Endothelial cell (in vitro differentiated cells): ENCODE measurements at places on chromosomes 6 and 20.

DNA sequence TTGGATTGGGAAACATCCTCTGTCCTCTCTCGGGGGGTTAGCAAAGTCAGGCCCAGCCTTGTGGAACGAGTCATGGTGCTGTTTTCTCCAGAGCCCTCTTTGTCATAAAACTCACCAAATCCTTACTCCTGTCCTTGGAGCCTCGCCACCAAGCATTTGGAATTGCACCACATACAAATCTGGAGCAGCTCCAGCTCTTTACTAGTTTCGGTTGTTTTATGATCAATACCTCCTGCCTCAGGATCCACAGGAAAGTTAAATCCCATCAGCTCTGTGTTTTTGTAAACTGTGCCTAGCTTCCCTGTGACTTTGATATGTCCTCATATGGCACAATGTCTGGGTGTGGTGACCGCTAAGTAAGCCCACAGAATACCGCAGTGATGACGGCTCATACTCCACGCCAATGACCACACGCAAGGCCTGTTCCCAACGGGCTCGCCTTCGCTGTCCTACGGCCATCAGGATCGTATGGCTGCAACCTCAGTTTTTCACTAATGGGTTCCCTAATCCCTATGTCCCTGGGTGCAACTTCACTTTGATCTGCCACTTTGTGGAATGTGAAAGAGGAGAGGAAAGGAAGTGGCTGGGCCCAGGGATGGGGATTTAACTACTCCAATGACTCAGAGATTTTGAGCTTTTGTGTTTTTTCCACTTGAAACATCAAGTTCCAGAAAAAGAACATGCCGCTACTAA is 111.3 kb upstream of the FOXQ1 start:
- H3K36me3 ChIP-seq, result no peaks in the 10 kb centered on the region
- peaks cover 2% of the 10 kb centered on the region for H3K27me3 ChIP-seq
- H3K4me3 ChIP-seq, result no peak overlapping the region
- no peak overlapping the region for H3K27ac ChIP-seq

DNA sequence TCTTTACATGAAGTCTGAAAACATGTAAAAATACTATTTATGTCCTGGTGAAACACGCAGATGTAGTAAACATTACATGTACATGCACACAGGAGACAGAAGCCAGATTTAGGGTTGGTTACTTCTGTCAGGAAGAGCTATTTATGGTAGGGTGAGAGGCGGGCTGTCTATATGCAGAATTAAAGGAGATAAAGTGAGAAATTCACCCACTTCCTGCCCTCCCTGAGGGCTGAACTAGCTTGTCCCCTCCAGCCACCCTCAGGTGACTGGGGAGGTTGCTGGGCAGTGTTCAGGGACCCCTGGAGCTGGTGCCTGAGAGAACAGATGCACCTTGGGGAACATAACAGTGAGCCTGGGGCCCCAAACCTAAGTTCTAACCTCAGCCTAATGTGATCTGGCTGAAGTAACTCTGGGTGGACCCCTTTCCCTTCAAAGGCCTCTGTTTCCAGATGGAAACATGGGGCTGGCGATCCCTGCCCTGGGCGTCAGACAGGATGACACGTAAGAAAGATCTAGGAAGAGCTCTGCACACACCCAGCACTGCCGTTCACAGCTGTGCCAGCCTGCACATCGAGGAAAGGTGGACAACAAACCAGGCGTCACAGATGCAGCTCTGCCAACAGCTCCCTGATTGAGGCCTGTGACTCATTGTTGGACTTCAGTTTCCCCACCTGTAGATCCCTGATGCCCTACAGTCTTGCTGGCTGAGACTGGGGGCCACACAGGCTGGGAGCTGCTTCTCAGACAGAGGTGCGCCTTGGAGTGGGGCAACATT is 1.3 kb downstream of the PI16 start:
- H3K27me3 ChIP-seq, result peaks cover 14% of the 10 kb centered on the region
- peaks cover 38% of the 10 kb centered on the region for H3K4me1 ChIP-seq
- no peak overlapping the region for H3K27ac ChIP-seq
- H3K36me3 ChIP-seq, result peaks cover 4% of the 10 kb centered on the region

- H3K4me3 ChIP-seq, result peak overlapping the region; percentile 35
- peak overlapping the region; percentile 62 for H3K27ac ChIP-seq
- H3K27me3 ChIP-seq, result peaks cover 2% of the 10 kb centered on the region
- H3K36me3 ChIP-seq, result peaks cover 34% of the 10 kb centered on the region
- peaks cover 17% of the 10 kb centered on the region for H3K4me1 ChIP-seq
These were observed 37.6 kb upstream of the HINT3 start for GRCh38 chr6:125918681-125919566.

DNA sequence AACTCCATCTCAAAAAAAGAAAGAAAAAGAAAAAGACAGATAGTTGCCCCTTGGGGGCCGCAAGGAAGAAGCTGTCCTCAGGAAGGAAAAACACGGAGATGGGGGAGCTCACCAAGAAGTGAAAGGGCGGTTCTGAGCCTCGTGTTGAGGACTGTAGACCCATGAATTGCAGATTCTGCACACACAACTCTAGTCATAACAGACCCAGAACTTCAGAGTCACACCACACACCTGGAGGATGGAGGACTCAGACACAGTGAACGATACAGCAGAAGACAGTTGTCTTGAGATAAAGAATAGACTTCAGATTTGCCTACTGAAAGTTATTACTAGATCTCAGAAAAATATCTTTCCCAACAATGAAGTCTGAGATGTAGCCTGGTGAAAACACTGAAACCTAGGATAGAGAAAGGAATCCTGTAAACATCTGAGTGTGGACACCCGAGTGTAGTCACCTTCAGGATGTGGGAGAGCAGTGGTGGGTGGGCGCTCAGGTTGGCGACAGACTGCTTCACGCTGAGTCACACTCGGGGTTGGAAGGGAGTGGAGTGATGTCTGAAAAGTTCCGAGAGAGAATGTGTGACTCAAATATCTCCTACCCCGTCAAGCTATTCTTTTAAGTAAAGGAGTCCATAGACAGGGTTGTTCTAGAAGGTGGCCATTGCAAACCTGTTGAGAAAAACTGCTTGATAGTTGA is 88.1 kb downstream of the MAP3K4 start:
- H3K4me3 ChIP-seq, result no peak overlapping the region
- DNase-seq, result no peak
- H3K27me3 ChIP-seq, result no peaks in the 10 kb centered on the region

- H3K4me1 ChIP-seq, result peaks cover 12% of the 10 kb centered on the region
- no peaks in the 10 kb centered on the region for H3K36me3 ChIP-seq
- H3K4me3 ChIP-seq, result no peak overlapping the region
- peaks cover 5% of the 10 kb centered on the region for H3K27me3 ChIP-seq
- H3K27ac ChIP-seq, result no peak overlapping the region
These were observed 59.4 kb downstream of the UBE2V1 start for GRCh38 chr20:50053362-50054230.

GRCh38 chr20:45098103-45098773 is 2.7 kb downstream of the KCNS1 start:
- H3K27ac ChIP-seq, result no peak overlapping the region
- H3K4me3 ChIP-seq, result no peak overlapping the region
- DNase-seq, result peak; percentile 65
- peaks cover 3% of the 10 kb centered on the region for H3K4me1 ChIP-seq

DNA sequence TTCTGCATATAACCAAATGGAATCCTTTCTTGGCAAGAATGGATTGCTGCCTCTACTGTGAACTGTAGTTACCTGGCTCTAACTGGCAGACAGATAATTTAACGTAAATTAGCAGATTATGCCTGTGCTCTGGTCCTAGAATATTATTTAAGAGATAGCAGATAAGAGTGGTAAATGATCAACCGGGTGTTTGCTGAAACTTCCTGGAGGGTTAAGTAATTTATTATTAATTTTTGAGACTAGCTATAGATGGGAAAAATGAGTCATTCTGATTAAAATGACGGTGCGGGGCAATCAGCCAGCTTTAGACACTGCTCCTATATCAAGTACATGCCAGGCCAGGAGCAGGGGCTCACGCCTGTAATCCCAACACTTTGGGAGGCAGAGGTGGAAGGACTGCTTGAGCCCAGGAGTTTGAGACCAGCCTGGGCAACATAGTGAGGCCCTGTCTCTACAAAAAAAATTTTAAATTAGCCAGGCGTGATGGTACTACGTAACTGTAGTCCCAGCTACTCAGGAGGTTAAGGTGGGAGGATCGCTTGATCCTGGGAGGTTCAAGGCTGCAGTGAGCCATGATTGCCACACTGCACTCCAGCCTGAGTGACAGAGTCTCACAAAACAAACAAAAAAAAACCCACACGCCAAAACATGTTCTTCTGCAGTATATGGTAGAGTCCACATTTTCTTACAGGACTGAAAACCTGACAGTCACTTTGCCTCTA is 22.6 kb downstream of the B4GALT5 start:
- peak overlapping the region; percentile 36 for H3K27ac ChIP-seq
- H3K4me3 ChIP-seq, result no peak overlapping the region
- peaks cover 71% of the 10 kb centered on the region for H3K4me1 ChIP-seq
- DNase-seq, result no peak
- H3K36me3 ChIP-seq, result no peaks in the 10 kb centered on the region

DNA sequence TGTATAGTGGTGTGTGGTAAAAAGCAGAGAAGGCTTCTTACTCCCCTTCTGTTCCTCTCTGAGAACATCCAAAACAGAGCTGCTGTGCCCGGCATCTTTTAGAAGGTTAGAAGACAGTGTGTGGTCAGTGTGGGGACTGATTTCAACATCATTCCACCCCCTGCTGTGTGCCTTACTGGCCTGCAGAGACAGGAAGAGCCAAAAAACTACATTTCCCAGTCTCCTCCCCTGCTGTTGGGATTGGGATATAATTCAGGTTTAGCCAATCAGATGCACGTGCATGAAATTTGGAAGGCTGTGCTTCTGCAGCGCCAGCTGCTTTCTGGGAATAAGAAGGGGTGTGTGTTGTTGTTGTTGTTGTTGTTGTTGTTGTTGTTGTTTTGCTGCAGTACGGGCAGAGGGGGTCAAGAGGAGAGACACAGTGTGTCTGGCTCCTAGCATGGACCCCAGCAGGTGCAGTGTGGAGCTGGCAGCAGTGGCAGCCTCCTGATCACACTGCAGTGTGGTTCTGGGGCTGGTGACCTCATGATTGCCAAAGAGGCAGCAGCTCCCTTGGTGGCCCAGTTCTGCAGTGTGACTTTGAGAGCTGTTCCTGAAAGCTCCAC is 74.7 kb downstream of the MRPL14 start:
- H3K4me3 ChIP-seq, result no peak overlapping the region
- H3K27me3 ChIP-seq, result peaks cover 13% of the 10 kb centered on the region
- H3K27ac ChIP-seq, result no peak overlapping the region
- H3K36me3 ChIP-seq, result no peaks in the 10 kb centered on the region

GRCh38 chr6:143096403-143096802 is 35.7 kb downstream of the AIG1 start:
- no peaks in the 10 kb centered on the region for H3K27me3 ChIP-seq
- H3K4me3 ChIP-seq, result no peak overlapping the region
- no peak overlapping the region for H3K27ac ChIP-seq
- H3K36me3 ChIP-seq, result no peaks in the 10 kb centered on the region
- DNase-seq, result no peak
- H3K4me1 ChIP-seq, result no peaks in the 10 kb centered on the region

DNA sequence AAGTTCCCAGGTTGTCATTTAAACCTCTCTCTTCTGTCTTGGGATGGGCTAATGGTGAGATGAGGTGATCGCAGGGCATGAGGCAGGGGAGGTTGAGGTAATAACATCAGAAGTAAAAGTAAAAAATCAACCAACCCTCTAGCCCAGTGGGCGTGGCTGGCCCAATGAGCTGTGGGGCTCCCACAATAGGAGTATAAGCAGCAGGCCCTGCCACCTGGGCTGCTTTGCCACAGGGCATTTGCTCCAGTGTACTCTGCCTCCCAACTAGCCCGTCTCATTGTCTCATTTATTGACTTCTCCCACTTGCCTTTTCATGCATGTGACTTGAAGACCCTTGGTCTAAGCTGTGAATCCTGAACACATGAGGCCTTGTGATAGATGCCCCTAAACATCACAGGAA is 62.8 kb downstream of the PHACTR3 start:
- peaks cover 11% of the 10 kb centered on the region for H3K27me3 ChIP-seq
- peaks cover 4% of the 10 kb centered on the region for H3K36me3 ChIP-seq
- no peak for DNase-seq
- H3K4me1 ChIP-seq, result peaks cover 24% of the 10 kb centered on the region
- no peak overlapping the region for H3K4me3 ChIP-seq

DNA sequence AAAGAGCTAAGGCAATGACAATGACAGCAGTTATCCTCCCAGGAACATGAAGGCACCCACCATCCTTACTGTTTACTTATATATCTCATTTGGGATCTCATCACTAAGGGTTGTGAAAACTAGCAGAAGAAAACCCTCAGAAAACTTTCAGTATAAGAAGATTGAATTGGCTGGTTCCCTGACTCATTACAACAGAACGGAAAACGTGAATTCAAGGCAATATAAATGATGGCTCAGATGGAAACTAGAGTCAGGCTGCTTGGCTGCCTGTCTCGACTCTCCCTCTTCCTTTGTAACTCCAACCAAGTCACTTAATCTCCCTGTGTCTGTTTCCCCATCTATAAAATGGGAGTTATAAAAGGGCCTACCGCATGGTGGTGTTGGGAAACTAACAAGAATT is 387.1 kb upstream of the JARID2 start:
- no peaks in the 10 kb centered on the region for H3K36me3 ChIP-seq
- H3K4me3 ChIP-seq, result no peak overlapping the region
- no peak overlapping the region for H3K27ac ChIP-seq
- peaks cover 4% of the 10 kb centered on the region for H3K27me3 ChIP-seq
- DNase-seq, result no peak

- peak; percentile 26 for DNase-seq
- H3K36me3 ChIP-seq, result no peaks in the 10 kb centered on the region
- peaks cover 9% of the 10 kb centered on the region for H3K27me3 ChIP-seq
- H3K4me3 ChIP-seq, result peak overlapping the region; percentile 81
- peaks cover 7% of the 10 kb centered on the region for H3K4me1 ChIP-seq
These were observed 1.1 kb upstream of the OVOL2 start for GRCh38 chr20:18058661-18059467.

DNA sequence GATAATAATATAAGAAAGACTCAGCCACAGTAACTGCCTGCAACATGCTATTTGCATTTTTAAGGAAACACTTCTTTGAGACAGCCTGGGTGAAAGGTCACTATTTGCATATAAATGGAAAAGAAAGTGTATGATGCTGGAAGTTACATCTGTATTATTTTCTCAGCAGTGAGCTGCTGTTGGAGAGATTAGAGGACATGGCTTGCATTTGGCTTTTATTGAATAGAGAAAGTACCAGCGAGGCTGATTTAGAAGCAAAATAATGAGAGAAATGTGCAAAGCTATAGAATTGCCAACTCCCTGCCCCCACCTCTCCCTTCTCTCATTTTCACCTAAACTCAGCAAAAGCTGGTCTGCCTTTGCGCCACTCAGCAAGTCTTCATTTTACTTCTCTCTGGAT is 12.7 kb downstream of the MYT1 start:
- DNase-seq, result no peak
- no peak overlapping the region for H3K27ac ChIP-seq
- no peaks in the 10 kb centered on the region for H3K36me3 ChIP-seq
- H3K4me3 ChIP-seq, result no peak overlapping the region
- H3K4me1 ChIP-seq, result peaks cover 6% of the 10 kb centered on the region

GRCh38 chr6:111487661-111488060 is 4.6 kb upstream of the REV3L start:
- no peak overlapping the region for H3K27ac ChIP-seq
- peaks cover 4% of the 10 kb centered on the region for H3K36me3 ChIP-seq
- H3K27me3 ChIP-seq, result peaks cover 9% of the 10 kb centered on the region
- no peak for DNase-seq
- H3K4me3 ChIP-seq, result no peak overlapping the region

GRCh38 chr20:3927486-3928291 is 38.5 kb downstream of the PANK2 start:
- peaks cover 25% of the 10 kb centered on the region for H3K36me3 ChIP-seq
- no peak overlapping the region for H3K4me3 ChIP-seq
- H3K4me1 ChIP-seq, result peaks cover 18% of the 10 kb centered on the region
- H3K27ac ChIP-seq, result peak overlapping the region; percentile 49
- no peak for DNase-seq
- H3K27me3 ChIP-seq, result peaks cover 17% of the 10 kb centered on the region

GRCh38 chr6:130682066-130682465 is 145.1 kb upstream of the SMLR1 start:
- H3K4me3 ChIP-seq, result no peak overlapping the region
- peaks cover 7% of the 10 kb centered on the region for H3K4me1 ChIP-seq
- no peak overlapping the region for H3K27ac ChIP-seq
- no peaks in the 10 kb centered on the region for H3K36me3 ChIP-seq
